Esophagus squamous epithelium (tissue), 5 donors: ENCODE measurements at places on chromosomes 12 and 14.

- DNase-seq, result no peak
Measured at GRCh38 chr12:119840582-119840981, 36.5 kb downstream of the CIT start.

- no peak for DNase-seq
Measured at GRCh38 chr14:76975051-76975450, 53.5 kb downstream of the IRF2BPL start.

DNA sequence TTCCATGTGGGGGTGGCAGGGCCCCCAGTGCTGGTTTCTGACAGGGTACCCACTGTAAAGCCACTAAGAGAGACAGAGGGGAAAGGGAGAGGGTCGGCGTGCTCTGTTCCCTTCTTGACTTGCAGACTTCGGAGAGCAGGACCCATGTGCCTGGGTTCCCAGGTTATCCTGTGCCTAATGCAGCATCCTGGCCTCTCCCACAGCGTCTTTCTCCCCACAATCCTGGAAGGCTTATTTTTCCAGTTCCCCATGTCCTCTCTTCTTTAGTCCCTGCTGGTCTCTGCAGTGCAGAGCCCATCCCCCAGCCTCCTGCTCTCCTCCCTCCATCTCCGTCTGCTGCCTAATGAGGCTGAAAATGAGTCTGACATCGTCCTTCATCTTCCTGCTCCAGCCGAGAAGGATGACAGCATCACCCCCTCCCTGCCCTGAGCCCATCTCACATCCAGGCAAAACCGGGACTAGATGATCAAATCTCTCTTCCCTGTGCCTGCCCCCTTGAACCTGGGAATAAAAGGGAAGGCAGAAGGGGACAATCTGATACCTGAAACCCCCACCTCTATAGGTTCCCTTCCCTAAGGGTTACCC lies 15.1 kb downstream of the CALCOCO1 start:
- no peak for DNase-seq

DNA sequence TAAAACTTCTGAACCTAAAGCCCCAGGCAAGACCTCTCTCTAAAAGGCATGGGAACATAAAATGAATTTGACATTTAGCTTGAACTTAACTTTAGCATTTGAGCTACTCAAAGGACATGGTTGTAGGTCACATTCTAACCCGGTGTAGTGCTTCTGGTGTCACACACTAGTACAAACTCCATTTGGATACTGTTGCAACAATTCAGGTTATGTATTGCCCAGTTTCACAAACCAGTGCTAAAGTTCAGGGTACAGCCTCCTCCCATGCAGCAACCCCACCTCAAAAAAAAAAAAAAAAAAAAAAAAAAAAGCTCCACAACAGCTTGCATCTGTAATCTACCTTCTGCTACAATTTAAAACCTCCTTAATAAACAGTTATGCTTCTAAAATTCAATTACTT lies 7.8 kb downstream of the PPTC7 start:
- no peak for DNase-seq

- DNase-seq, result no peak
Measured at GRCh38 chr12:54602661-54603060, 14.2 kb upstream of the PPP1R1A start.

- DNase-seq, result no peak
Measured at GRCh38 chr14:91414475-91414833, 3.2 kb downstream of the CCDC88C start.

- DNase-seq, result no peak
Measured at GRCh38 chr14:67221248-67221981, 19.8 kb upstream of the PALS1 start.

DNA sequence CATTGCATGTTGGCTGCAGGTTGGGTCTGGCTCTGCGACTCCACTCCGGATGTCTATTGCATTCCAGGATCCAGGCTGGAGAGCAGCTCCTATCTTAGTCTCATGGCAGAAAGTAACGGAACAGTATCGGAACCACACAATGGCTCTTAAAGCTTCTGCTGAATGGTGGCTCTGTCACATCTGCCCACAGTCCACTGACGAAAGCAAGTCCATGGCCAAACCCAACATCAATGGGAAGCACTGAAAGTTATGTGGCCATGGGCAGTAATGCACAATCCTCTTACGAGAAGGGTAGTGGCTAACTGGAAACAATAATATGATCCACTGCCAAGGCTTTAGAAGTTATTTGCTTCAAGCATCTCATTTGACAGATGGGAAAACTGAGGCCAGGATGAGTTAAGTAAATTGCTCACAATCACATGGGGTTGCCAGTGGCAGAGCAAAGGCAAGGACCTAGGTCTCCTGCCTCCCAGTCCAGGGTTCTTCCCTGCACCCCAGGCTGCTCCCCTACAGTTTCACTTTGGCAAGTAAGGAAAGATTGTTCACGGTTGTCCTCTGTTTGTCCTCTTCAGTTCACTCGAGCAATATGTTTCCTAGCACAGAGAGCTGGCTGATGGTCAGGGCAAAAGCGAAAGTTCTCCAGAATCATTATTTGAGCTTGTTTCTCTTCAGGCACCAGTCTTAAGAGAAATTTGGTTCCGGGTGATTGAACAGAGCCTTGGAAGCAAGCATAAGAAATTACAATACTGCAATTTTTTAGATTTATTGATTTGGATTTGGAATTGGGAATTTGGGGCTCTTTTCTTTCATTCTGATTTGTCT lies 54.2 kb downstream of the CKAP4 start:
- DNase-seq, result no peak
